Islet precursor cell (in vitro differentiated cells): ENCODE measurements at places on chromosomes 1 and 21.
A peak's percentile ranks its signal among the peaks of the same experiment; 100 is the strongest.

DNA sequence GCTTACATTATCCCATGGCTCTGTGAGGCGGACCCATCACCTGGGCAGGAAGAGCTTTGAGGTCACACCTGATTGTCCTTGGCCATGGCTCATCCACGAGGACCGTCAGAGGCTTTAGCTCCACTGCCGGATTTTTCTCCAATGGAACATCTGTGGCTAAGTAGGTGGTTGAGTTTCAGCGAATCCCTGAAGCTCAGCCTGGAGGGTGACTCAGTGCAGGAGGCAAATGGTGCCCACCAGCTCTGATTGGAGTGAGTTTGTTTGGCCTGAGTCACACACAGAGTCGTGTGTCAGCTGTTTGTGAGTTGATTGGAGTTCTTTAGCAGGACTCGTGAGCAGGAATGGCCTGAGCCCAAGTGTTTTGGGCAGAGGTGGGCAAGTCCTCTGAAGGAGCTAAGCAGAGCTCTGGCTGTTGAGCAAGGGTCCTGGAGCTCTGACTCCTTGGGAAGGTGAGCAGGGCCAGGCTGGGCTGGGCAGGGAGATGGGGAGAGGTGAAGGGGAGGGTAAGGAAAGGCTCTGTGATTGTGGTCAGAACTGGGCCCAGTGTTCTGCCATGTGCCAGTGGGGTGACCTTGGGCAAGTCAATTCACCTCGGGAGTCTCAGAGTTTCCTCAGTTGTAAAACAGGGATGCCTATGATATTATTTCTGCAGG is 2.0 kb downstream of the SLC6A17 start:
- DNase-seq, result peak; percentile 77

DNA sequence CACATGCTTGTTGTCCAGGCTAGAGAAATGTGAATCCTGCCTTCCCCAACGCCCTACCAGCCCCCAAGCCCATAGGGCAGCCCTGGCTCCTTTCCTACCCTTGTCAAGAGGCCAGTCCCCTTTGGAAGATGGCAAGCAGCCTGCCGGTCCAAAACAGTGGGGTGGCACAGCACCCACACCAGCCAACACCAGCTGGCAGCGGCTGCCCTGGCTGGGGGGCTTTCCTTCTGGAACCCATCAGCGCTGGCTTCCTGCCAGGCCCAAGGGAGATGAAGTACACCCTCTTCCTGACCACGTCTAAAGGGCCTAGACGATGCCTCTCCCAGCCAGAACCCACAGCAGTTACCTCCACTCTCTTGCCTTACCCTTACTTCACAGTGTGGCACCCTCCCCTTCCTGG is 24.2 kb downstream of the KCNN3 start:
- DNase-seq, result no peak

DNA sequence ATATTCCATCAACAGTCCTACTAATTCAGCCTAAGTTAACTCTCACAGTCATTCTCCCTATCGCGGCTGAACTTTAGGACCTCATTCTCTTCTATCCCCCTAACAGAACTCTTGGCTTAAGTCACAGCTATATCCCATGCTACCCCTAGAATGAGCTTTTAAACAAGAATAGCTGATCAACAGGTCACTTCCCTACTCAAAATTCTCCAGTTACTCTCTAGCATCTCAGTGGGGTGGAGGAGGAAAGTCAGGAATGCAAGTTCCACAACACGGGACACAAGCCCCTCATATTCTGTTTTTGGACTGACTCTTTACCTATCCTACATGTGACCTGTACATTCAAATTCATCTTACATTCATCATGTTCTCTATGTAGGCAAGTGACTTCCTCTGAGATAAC is 21.0 kb downstream of the MRPL39 start:
- DNase-seq, result no peak

DNA sequence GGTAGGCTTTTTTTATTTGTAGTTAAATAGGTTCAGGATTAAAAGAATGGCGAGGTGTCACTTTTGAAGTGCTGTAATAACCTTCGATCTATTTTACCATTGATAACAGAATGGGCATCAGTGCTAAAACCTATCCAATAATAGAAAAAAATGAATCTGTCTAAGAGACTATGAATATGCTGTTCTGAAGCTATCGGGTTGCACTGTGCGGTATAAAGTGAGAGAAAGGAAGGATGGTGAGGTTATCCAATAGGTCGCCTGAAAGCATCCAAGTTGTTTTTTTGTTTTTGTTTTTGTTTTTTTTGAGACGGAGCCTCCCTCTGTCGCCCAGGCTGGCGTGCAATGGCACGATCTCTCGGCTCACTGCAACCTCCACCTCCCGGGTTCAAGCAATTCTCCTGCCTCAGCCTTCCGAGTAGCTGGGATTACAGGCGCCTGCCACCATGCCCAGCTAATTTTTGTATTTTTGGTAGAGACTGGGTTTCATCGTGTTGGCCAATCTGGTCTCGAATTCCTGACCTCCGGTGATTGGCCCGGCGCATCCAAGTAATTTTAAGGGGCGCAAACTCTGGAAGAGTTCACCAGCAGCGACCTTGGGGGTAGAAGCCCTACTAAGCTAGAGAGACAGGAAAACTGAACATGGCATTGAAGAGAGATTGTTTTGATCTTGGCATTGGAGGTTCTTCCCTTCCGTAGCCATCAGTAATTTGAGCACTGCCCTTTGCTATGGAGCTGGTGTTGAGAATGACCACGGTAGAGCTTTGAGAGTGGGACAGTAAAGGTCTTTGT is 8.7 kb upstream of the MDM4 start:
- peak; percentile 81 for DNase-seq

DNA sequence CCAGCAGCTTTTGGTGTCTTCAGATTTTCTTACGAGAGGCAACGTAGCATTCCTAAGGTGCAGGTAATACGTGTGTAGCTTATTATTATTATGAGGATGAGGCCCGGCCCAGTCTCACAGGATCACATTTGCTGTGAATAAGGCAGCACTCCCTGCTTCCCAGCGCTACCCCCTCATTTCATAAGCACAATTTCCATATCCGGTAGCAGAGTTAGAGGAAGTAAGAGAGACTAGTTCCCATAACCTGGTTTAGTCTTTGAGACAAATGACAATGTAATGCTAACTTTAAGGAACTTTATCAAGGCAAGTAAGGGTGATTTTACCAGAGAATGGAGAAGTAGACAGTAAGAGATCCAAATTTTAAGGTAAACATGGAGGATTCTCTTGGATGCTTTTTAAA is 14.6 kb upstream of the LMO4 start:
- DNase-seq, result no peak

DNA sequence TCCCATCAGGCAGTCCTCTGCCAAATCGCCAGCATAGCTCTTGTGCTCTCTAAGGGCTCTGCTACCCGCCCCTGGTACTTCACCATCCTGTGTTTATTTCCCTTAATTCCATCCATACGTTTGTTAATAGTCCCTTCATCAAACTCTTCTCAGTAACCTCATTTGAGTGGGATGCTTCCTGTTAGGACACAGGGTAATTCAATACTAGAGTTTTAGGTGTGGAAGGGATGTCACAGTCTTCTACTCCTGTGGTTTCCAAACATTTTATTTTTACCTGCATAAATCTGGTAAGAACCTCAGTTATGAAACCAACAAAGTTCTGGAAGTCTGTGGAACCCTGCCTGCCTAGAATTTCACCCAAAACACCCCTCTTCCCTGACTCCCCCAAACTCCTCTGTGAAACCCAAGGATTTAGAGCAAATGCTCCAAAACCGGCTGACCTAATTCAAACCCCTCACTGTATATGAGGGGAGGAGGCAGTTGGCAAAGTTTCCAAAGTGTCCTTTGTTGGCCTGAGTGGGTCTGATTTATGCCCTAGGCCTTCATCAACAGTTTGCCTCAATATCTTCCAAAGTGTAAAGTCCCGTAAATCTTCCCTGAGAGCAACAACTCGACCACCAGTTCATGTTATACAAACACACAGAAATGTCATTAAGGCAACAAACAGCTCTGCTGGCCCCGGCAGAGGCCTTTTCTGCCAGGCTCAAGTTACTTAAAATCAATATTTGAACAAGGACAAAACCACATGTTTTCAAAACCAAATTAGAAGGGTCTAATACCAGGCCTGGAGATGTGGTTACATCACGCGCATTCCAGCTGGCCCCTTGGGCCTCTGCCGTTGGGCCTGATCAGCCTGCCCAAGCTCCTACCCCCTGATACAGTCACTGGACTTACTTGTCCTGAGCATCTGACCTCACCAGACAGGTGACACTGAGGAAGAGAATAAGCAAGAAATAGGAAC is 82.4 kb upstream of the FGGY start:
- no peak for DNase-seq

GRCh38 chr1:117142200-117142599 is 20.7 kb upstream of the TRIM45 start:
- no peak for DNase-seq

GRCh38 chr1:93597709-93598108 is 83.9 kb downstream of the BCAR3 start:
- DNase-seq, result no peak

- DNase-seq, result no peak
Measured at GRCh38 chr1:42214447-42214871, 49.9 kb upstream of the GUCA2A start.

DNA sequence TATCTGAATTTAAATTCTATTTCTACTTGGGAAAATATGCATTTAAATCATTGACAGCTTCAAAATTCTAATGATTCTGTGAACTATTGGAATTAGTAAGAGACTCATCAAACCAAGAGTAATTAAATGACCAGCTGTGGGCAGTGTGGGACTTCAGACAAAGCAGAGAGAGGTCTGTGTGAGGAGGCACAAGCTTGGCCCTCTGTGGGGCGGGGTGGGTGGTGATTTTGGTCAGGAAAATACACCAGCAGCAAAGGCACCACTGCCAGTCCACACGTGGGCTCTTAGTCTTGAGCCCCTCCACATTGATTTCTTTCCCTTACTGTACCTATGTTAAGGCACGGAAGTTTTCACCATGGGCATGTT is 39.2 kb upstream of the RAB4A start:
- no peak for DNase-seq

GRCh38 chr21:45359451-45360217 is 45.3 kb upstream of the COL18A1 start:
- DNase-seq, result no peak

- no peak for DNase-seq
Measured at GRCh38 chr1:9269078-9269501, 23.6 kb upstream of the SPSB1 start.

GRCh38 chr1:104125266-104125665 is 375.6 kb downstream of the AMY1C start:
- DNase-seq, result no peak

DNA sequence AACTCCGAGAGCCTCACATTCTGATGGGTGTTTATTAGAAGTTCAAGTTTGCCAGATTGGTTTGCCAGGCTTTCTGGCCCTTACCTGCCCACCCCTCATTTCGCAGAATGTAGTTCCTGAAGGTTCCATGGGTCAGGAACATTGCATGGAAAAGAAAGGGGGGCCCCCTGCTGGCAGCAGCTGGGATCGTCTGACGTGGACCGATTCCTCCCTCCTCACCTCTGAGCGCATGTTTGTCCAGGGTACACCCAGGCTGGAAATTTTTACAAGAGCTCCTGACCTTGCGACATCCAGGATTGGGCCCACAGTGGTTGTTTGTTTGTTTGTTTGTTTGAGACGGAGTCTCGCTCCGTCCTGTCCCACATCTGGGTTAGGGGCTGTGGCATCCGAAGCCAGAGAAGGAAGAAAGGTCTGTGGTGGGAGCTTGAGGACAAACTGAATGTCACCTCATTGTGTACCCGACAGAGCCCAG is 126.0 kb upstream of the TMEM51 start:
- peak; percentile 87 for DNase-seq

- peak; percentile 87 for DNase-seq
Measured at GRCh38 chr1:6273380-6273891, 12.5 kb upstream of the GPR153 start.

DNA sequence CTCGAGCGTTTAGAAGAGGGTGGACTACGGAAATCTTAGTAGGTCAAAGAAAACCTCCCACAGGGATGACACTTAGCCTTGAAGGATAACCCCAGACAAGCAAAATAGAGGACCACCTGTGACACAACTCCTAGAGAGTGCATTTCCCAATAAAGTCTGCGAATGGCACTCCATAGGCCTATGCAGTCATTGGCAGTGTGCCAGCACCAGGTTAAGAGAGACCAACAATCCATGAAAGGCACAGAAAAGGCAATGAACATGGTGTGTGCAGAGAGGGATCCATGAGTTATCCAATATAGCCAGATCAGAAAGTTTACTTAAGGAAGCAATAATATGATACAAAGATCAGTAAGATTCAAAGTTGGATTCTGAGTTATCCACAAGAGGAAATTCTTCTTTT is 45.2 kb upstream of the FMO2 start:
- no peak for DNase-seq

DNA sequence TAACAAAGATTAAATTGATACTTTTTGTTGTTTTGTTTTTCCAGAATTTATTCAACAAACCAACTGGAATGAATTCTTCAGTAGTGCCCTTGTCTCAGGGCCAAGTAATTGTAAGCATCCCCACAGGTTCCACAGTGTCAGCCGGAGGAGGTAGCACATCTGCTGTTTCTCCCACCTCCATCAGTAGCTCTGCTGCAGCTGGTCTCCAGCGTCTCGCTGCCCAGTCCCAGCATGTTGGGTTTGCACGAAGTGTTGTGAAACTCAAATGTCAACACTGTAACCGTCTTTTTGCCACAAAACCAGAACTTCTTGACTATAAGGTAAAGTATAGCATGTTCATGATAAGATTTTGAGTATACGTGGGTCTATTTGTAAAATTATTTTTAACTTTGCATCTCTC is 118.5 kb downstream of the ZMYM4 start:
- no peak for DNase-seq

DNA sequence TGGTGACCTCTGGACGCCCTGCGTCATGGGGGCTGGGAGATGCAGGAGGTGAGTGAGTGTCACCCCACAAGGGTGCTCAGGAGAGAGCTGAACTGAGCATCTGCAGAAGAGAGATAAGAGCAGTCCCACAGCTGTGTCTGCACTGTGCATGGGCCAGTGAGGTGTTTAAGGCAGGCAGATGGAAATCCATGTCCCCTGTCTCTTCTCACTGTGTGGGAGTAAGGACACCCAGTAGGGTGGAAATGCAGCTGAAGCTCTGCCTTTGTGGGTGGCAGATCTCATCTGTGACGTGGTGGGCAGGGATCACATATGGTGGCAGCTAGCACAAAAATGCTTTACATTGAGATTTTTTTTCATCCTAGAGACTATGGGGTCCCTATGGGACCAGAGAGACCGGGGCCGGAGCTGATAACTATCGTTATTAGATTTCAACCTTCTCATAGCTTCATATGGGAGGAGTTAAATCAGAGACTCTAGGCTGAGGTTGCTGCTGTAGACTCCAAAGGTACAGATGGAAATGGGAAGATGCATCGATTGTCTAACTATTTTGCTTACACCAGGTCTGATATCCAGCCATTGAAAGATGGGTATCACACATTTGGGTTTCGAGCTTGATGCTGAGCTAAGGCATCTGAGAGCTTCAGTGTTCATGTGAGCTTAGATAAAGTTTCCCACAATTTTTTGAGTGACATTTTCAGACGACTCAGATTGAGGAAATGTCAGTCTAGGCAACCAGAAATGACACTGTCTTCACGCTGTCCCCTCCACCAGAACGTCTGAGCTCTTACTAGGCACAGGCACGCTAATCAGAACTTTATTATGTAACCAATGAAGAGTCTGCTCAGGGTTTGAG is 65.3 kb upstream of the PSEN2 start:
- no peak for DNase-seq

GRCh38 chr1:178923512-178923911 is 52.6 kb upstream of the ANGPTL1 start:
- DNase-seq, result no peak

- DNase-seq, result no peak
Measured at GRCh38 chr1:8455700-8456307, 137.9 kb downstream of the SLC45A1 start.

GRCh38 chr1:63559357-63559756 is 33.9 kb upstream of the PGM1 start:
- DNase-seq, result no peak

- no peak for DNase-seq
Measured at GRCh38 chr1:150799089-150799488, 9.0 kb downstream of the CTSK start.
